Stimulated activated CD4-positive, alpha-beta T cell treated with anti-CD3 and anti-CD28 coated beads, Interleukin-4, amount 100 ng/mL, for 4 hours (primary cell): ENCODE measurements at places on chromosomes 12 and 14.

DNA sequence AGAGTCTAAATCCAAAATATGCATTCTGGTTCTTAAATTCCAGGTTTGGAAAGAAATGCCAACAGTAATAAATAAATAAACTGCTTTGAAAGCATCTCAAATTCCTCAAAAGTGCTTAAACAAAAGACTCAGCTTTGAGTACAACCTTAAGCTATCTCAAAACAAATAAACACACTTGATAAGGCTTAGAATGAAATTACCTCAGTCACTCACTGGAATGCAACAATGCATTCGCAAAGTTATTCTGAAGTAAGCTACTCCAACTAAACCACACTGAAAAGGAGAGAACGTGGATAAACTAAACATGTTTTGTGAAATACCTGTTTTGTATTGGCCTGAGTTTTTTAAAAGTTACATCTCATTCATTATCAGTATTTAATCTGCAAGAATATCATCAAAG lies 1.2 kb downstream of the SPTSSA start:
- DNase-seq: no peak

DNA sequence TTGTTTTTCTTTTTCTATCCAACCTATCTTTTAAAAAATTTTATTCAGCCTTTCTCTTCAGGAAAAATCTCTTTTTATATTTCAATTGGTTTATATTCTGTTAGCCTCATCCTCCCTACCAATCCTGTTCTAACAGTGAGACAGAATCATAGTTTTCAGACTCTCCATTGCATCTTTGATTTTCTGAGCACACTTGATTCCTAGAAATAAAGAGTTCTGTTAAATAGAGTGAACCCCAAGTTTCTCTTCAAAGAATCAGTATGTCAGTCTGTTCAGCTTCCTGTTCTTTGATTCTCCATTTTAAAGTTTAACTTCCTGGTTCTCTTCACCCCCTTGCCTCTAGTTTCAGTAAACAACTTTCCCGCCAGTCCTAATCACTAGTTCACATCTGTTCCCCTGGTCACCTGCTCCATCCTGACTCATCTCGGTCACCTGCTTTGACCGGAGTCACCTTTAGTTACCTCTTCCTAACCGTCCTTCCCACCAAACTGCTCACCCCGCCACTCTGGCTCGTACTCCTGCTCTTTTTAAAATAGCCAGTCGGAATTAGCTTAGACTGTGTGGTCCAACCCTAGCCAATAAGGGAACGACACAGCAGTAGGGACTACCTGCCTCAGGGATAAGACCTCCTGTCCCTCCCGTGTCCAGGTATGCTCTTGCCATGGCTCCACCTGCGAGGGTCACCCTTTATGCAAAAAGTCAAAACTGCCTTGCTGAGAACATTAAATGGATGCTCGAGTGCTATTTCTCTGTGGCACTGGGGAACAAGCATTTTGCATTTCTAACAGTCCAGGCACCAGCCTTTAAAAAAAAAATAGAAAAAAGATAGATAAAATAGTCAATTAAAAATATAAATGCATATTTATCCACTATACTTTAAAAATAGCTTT lies 48.4 kb downstream of the DDX51 start:
- no peak for DNase-seq

DNA sequence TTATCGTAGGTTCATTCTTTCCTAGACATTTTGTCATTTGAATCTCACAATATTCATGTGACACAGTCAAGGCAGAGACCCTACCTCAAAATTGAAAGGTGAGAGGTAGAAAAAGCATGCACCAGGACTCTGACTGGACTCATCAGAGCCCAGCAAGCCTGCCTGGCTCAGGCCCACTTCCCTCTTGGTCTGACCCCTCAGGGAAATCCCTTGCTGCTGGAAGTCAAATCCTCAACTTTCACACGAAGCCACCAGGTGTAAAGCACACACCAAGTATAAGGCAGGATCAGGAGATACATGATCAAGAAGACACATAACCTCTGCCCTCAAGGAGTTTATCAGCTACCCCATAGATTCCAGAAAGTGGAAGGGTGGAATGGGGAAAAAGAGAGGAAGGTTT lies 18.8 kb downstream of the NIN start:
- DNase-seq: no peak

DNA sequence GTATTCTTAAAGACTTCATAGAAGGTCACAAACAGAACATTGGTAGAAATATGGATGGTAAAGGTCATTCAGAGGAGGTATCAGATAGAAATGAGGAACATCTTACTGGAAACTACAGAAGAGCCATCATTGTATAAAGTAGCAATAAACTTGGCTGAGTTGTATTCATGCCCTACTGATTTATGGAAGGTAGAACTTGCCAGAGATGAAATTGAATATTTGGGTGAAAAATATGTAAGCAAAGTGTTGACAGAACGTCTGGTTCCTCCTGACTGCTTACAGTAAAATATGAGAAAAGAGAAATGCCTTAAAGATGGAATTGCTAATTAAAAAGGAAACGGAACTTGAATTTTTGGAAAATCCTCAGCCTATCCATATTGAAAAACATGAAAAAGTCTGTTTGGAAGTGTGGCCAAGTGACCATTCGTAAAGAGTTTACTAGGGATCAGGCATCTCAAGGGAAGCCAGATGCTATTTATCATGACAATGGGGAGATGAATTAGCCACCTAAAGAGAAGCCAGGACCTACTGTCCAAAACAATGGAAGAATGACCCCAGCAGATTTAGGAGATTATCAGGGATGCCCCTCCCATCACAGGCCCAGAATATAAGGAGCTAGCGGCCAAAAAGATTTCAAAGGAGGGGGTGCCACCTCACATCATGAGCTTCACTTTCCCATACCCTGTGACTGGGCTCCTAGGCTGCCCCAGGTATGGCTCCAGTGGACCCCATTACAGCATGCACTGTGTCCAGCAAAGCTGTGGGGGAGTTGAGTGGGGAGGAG lies 189.3 kb downstream of the ITPR2 start:
- no peak for DNase-seq

DNA sequence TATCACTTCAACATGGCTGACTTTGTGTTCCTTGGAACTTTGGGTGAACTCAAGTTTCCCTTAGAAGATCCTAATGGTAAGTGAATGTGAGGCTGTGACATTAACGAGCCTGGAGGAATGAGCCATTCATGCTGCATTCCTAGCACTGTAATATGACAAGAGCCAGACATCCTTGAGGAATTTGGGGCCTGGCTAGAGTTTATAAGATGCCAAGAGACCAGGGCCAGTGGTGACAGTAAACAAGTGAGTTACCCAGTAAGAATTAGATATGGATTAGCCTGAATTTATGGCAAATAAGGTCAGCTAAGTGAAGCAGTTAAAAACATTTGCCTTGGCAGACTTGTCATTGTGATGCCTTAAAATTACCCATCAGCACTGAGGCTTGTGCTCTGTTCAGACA lies 232.4 kb downstream of the AKAP6 start:
- no peak for DNase-seq

DNA sequence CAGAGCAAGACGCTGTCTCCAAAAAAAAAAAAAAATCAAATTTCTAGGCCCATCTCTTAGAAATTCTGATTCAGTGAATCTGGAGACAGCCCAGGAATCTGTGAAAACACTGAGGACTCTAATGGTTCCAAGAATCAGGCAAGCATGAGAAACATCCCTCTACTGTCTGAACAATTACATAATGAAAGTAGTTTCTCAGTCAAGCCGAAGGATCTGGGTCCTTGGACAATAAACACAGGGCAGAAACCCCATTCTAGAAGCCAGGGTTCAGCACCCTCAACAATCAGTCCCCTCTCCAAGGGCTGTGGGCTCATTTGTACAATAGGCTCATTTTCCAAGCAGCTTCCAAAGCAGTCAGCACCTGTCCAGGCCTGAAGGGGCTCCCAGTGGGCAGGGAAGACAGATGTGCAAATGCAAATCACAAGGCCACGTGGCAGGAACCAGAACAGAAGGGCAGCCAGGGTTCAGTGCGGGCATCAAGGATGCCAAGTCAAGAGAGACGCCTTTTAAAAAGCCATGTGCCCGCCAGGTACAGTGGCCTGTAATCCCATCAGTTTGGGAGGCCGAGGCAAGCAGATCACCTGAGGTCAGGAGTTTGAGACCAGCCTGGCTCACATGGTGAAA lies 96.1 kb downstream of the KSR2 start:
- DNase-seq: no peak

GRCh38 chr12:19694627-19695026 lies 255.3 kb downstream of the AEBP2 start:
- DNase-seq: no peak

GRCh38 chr12:24534622-24535021 lies 414.3 kb downstream of the BCAT1 start:
- DNase-seq: no peak

GRCh38 chr14:31387091-31387490 lies 33.3 kb downstream of the HEATR5A start:
- no peak for DNase-seq

DNA sequence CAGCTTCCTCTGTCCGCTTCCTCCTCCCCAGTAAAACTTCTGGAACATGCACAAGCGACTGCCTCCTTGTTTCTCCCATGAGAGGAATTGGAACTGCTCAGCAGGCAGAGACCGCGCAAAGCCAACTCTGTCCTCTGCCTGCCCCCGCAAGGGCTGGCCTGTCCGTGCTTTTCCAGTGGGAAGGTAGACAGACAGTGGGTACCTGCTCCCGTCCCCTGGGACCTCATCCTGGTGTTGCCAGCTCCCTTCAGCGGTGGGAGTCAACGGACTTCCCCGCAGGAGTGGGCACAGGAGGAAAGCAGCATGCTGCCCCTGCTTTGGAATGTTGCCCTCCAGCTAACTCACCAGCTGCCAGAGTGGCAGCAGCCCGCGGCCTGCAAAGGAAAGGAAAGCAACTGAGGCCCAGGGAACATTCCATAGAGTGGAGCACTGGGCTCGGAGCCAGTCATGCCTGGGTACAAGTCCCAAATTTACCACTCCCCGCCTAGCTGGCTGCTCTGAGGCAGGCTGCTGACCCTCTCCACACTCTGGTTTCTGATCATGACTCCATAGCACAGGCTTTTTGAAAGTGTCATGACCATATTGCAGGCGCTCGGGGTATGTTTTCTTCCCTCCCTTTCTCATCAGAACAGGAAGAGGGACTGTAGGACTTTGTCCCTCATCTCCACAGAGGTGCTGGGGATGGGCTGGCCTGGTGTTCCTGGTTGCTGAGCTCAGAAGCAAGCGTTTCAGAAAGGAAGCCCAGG lies 89.2 kb upstream of the CLMN start:
- no peak for DNase-seq

GRCh38 chr12:130299574-130299973 lies 38.1 kb upstream of the PIWIL1 start:
- DNase-seq: no peak

DNA sequence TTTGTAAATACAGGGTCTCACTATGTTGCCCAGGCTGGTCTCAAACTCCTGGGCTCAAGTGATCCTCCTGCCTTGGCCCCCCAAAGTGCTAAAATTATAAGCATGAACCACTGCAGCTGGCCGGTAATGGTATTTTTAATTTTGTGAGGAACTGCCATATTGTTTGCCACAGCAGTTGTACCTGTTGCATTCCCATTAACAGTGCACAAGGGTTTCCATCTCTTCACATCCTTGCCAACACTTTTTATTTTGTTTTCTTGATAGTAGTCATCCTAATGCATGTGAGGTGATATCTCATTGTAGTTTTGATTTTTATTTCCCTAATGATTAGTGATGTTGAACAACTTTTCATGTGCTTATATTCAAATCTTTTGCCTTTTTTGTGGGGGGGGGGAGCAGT lies 13.5 kb downstream of the OR5AU1 start:
- no peak for DNase-seq

DNA sequence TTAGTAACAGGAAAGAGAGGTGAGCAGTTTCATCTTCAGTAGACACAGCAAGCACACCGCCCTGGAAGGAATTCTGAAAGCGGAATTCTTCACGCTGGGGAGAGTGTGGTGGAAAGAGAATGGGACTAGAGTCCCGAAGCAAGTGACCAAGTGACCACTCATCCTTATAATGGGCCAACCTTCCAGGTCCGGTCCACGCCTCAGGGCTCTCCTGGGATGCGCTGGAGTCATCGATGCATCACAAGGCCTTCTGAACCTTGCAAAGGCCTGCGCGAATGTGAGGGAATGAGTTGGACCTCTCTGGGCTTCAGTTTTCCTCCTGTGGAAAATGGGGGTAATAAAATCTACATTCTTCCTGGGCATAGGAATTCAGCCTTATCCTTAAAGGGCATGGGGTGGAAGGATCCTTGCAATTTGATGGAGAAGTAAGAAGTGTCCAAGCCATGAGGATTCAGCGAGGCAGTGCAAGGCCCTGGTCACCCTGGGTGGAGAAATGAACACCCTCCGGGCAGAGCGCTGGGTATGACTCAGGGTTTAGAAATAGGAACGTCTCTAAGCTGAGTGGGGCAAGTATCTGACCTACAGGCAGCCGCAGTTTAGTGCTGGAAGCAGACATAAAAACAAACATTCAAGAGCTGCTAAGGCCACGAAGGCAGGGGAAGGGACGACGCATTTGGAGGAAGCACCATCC lies 97.7 kb downstream of the SETD3 start:
- no peak for DNase-seq

GRCh38 chr12:130351326-130351725 lies 13.6 kb downstream of the PIWIL1 start:
- no peak for DNase-seq

- DNase-seq: peak; percentile 16
Observed at GRCh38 chr12:50986966-50987737, 34.8 kb downstream of the HIGD1C start.

GRCh38 chr14:23351681-23352505 lies 794 bp downstream of the SLC22A17 start:
- no peak for DNase-seq

- DNase-seq: no peak
Observed at GRCh38 chr12:68063900-68064590, 74.8 kb downstream of the IFNG-AS1 start.

DNA sequence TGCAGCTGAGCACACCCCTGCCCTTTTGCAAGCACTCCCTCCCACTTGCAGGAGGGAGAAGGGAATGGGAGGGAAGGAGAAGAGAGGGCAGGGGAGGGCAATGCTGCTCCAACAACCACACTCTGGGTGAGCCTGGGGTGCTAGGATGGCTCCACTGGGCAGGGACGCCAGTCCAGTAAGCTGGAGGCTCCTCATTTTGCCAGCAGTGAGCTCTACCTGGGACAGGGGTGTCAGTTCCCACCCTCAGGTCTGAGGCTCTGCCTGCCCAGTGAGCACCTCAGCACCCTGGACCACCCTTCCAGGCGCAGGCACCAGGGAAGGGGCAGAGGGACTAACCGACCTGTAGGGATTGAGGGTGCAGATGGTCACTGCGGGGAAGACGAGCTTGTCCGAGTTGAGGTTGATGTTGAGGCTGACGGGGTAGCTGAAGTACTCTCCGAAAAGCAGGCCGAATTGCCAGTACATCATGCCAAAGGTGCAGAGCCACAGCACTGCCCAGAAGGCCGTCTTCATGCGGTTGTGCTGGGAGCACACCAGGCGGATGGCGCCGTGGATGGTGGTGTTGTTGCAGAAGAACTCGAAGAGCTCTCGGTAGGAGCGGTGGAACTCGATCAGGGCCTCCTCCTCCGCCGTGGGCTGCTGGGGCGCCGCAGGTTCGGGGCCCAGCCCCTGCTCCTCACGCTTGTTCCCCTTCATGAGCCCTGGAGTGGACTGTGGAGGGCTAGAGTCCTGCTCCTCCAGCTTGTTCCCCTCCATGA lies 1.2 kb downstream of the SCNN1A start:
- DNase-seq: no peak

GRCh38 chr12:29545102-29545467 lies 47.6 kb upstream of the OVCH1 start:
- no peak for DNase-seq

- DNase-seq: no peak
Observed at GRCh38 chr14:86933460-86933859, 1059.5 kb downstream of the GALC start.

- peak; percentile 46 for DNase-seq
Observed at GRCh38 chr12:112303004-112303403, 79.2 kb downstream of the HECTD4 start.
